ENCODE measurements at places on chromosomes 11 and 22.

DNA sequence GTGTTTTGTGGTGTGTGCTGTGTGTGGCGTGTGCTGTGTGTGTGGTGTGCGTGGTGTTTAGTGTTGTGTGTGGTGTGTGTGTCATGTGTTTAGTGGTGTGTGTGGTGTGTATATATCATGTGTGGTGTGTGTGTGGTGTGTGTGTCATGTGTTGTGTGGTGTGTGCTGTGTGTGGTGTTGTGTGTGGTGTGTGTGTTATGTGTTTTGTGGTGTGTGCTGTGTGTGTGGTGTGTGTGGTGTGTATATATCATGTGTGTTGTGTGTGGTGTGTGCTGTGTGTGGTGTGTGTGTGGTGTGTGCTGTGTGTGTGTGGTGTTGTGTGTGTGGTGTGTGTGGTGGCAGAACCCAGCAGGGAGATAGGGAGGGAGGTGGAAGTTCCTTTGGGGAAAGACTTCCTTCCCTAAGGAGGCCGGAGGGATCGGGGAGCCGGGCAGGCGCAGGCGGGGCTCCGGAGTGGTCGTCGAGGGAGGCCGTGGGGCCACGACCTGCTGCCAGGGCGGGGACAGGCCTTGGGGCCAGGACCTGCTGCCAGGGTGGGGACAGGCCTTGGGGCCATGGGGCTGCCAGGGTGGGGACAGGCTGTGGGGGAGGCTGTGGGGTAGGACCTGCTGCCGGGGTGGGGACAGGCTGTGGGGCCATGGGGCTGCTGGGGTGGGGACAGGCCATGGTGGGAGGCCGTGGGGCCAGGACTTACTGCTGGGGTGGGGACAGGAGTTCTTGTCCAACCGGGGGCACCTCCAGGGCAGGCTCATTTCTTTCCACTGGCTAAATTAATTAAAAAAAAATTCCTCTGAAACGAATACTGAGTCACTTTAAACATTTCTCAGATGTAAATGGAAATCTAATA lies 15.2 kb downstream of the PIM3 start:
- DNase-seq, result no peak

DNA sequence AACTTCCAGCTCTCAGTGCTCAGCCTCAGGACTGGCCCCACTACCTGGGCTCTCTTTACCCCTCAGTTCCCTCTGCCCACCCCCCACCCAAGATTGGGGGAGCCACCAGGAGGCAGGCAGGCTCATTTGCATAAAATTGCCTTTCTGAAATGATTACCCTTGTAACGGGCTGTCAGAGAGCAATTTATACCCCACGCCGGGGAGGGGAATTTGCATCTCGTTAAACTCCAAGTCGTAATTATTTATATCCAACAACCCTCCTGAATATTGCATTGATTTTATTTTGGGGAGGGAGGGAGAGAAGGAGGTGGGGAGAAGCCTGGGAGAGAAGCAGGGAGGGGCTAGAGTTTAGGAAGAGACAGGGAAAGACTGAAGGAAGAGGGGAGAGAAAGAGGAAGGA lies 8.3 kb downstream of the NRXN2 start:
- no peak for DNase-seq

DNA sequence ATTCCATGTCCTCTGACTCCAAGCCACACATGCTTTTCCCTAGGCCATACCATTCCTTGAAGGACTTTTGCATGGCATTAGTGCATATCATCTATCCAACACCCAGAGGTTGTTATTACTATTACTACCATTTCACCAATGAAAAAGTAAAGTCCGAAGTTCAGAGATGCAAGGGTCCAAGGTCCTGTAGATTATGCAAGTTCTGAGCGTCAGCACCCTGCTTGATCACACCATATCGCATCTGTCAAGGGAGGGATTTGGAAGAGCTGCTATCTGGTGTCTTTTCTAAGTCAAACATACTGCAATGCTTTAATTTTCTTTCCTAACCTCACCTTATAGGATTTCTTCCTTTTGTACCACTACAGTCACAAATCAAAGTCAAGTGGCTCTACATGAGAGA lies 214.7 kb upstream of the CADM1 start:
- no peak for DNase-seq

DNA sequence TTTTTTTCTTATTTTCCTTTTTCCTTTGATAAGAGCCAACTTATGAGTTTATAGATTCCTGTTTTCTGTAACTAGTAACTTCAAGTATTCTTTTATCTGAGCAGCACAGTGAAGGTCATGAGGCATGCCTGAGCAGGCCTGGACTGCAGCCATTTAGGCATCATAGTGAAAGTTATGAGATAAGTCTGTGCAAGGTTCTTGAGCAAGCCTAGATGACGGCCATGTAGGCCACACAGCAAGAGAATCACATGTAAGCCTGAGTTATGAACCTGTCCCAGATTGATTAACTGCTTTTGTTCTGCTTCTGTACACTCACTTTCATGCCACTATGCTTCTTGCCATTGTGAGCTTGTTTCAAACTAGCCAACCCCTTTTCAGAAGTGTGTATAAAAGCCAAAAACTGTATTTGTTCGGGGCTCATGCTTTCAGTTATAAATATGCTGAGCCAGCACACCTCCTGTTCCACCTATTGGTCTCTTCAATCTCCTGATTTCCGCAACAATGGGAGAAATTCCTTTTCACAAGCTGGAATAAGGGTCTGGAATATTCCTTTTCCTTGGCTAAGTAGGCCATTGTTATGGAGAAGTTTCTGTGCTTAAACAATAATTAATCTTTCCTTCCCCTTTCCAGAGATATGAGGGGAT lies 745.7 kb downstream of the FAM181B start:
- peak; percentile 22 for DNase-seq

GRCh38 chr11:89625171-89625570 lies 84.9 kb upstream of the TRIM77 start:
- DNase-seq, result no peak

- DNase-seq, result peak; percentile 95
Measured at GRCh38 chr11:34192481-34193401, 87.3 kb downstream of the NAT10 start.

DNA sequence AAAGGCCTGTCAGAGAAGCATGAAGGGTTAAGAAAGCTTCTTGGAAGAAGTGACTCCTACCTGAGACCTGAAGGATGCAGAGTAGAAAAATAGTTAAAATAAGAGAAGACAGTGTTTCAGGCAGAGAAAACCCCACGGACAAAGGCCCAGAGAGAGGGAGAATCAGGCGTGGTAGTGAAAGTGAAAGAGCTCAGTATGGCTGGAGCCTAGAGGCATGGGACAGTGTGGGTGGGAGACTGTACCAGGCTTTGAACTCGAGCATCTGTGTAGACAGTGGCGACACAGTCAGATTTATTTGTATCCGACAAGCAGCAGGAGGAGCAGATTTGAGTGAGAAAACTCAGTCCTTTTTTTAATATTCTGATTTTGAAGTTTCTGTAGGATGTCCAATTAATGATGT lies 360.0 kb downstream of the OPCML start:
- DNase-seq, result no peak

DNA sequence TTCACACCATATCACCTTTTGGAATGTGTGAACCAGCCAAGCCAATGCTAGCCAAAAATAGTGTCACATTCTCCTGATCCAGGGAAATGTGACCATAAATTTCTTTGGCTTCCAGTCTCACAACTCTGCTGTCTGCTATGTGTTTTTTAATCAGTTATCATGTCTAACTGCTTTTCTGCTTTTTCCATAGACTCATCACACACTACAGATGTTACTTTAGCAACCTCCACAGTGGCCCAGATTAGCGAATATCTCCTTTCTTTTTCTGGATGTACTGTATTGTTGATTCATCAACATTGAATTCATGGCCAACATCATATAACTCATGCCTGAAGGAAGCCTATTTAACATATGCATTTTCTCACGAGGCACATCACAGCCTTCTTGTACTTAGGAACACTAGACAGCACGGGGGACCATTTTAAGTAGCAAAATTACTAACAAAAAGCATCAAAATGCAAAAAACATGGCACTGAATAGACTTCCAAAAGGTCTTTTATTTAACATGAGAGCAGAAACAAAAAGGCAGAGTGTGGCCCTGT lies 73.1 kb upstream of the POU2AF2 start:
- DNase-seq, result no peak

DNA sequence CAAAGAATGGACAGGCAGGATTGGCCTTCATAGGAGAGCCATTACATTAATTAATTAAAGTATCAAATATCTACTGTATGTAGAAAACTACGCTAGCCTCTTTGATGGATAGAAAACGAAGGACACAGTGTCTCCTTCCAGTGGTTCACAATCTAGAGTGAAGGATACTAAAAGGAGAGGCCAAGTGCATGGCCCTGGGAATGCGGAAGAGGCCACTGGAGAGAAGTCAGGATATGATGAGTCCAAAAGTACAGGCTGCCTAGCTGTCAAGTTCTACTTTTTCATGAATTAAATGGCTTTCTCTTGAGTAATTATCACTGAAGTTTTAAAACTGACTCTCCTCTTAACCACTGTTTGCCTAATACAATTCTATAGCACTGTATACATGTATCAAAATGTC lies 41.9 kb downstream of the ATG16L2 start:
- DNase-seq, result no peak

GRCh38 chr11:18705651-18706281 lies 7.2 kb downstream of the TMEM86A start:
- no peak for DNase-seq

DNA sequence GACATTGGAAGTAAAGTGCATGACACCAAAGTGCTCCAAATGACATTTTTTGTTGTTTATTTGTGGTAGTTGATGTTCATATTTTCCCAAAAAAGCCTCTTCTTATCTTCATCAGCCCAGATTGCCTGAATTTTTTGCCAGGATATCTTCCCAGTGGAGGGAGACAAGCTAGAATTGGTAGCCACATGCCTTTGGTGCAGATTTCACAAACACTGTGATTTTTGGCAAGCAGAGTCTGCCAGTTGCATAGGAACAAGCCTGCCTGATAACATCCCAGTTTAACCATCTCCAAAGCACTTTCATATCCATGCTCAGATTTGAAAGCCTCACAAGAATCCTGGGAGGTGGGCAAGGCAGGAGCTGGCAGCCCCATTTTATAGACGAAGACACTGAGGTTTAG lies 102.3 kb upstream of the SYT13 start:
- DNase-seq, result no peak

DNA sequence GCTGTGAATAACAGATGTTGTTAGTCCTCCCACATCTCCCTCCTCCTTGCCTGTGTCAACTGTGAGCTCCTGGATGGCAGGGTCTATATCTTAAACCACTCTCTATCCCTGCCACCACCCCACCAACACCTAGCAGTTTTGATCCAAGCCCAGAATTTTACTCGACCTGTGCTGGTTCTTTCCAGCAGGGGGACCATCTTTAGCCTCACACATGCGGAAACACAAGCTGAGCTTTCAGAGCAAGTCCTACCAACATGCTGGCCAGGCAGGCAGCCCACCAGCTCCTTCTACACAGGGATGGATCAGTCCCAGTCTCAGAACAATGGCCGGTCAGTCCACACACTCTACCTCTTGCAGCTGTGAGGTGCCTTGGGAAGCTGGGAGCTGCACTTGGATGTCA lies 231.5 kb downstream of the NXPE2 start:
- no peak for DNase-seq

- DNase-seq, result no peak
Measured at GRCh38 chr22:46113910-46114517, 36.3 kb upstream of the PPARA start.

DNA sequence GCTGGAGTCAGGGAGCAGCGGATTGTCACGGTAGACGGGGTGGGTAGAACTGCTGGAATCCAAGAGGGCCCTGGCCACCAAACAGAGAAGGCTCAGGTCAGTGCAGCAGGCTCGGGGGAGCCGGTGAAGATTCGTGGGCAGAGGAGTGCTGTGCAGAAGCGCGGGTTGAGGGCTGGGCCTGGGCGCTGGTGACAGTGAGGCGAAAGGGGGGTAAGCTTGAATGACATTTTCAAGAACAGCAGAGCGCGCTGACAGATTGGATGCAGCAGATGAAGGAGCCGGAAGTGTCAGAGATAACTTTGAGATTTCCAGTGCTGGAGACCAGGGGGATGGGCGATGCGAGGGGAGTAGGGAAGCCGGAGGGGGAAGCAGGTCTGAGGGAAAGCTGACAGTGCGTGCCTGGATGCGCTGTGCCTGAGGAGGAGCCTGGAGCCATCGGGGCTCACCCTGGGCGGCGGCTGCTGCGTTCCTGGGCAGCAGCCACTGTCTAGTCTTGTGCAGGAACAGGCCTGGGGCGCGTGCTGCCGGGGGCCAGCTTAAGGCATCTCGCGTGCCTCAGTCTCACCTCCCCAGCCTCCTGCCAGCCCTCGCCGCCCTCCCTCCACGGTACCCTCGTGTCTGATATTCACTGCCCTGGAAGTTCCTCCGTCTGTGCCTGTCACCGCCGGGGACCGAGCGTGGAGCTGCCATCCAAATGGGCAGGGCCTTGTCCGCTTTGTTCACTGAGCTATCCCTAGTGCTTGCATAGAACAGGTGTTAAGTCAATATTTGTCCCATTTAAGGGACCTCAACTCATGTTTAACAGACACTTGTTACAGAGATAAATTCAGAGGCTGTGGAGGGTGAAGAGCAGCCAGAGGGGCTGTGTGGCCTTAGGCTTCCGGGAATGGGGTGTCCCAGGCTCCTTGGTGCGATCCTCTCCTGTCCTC lies 5.2 kb downstream of the GRIK4 start:
- DNase-seq, result no peak

GRCh38 chr11:23313001-23313400 lies 452.7 kb upstream of the CCDC179 start:
- DNase-seq, result no peak

- DNase-seq, result no peak
Measured at GRCh38 chr22:41661713-41662112, 27.0 kb downstream of the SNU13 start.

GRCh38 chr11:98561252-98561651 lies 459.5 kb upstream of the CNTN5 start:
- no peak for DNase-seq

DNA sequence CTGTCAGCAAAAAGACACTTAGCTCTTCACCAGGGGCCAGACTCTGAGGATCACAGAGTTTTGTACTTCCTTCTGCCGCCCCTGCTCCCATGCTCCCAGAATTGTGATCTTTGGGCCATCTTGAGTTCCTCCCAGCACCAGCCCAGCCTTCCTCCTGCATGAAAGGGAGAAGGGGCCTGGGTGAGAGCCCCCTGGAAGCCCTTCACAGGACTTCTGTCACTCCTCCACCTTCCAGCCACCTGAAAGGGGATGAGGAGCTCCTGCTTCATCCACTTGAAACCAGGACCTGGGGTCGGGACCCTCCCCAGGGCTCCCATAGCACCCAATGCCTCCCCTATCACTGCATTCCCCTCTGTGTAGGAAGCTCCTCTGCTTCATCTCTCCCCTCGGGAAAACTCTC lies 174.2 kb downstream of the BUD13 start:
- DNase-seq, result no peak

- no peak for DNase-seq
Measured at GRCh38 chr22:17475318-17476230, 87.7 kb upstream of the SLC25A18 start.

DNA sequence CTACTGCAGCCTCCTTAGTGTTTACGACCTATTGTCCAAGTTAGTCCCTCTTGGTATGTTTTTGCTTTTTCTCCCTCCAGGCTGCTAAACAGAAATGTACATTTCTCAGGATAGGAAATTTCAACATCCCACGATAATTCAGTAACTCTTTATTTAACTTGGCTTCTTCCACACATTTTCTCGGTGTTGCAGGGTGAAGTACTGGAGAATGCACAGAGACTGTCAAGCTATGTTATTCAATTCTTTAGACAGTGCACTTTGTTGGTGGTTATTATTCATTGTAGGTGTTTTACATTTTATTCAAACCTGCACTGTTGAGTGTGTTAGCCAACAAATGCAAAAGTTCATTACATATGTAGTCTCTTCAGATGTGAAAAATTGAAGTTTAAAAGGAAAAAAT lies 839.8 kb downstream of the LRRC4C start:
- DNase-seq, result no peak
